ENCODE measurements at places on chromosomes 7 and 10.
A peak's percentile ranks its signal among the peaks of the same experiment; 100 is the strongest.

DNA sequence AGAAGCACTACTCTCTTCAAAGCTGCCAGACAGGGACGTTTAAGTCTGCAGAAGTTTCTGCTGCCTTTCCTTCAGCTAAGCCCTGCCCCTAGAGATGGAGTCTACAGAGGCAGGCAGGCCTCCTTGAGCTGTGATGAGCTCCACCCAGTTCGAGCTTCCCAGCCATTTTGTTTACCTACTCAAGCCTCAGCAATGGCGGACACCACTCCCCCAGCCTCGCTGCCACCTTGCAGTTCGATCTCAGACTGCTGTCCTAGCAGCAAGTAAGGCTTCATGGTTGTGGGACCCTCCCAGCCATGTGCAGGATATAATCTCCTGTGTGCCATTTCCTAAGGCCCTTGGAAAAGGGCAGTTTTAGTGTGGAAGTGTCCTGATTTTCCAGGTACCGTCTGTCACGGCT is 74.3 kb downstream of the TMEM26 start:
- DNase-seq = no peak

- no peak for DNase-seq
These were observed 779 bp upstream of the KIF5B start for GRCh38 chr10:32057036-32057372.

- DNase-seq = no peak
These were observed 427.1 kb downstream of the TNS3 start for GRCh38 chr7:47154791-47155190.

DNA sequence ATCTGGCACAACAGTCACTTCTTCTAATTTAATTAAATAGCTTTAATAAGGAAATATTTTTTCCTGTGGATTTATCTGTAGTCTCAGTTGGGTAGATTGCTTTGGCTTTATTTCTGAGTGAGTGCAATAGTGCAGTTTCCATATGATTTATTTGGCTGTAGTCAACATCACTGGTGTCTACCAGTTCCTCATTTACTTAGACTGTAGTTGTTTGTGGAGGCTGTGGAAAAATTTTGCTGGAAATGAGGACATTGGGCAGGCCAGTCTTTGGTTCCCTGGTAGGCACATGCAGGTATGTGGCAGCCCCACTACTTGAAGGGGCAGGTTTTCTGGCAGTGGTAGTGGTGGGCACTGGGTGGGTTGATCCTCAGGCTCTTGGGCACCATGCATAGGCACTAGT is 15.5 kb downstream of the TAS2R40 start:
- no peak for DNase-seq

- DNase-seq = no peak
These were observed 29.6 kb downstream of the C10orf71 start for GRCh38 chr10:49328401-49329145.

DNA sequence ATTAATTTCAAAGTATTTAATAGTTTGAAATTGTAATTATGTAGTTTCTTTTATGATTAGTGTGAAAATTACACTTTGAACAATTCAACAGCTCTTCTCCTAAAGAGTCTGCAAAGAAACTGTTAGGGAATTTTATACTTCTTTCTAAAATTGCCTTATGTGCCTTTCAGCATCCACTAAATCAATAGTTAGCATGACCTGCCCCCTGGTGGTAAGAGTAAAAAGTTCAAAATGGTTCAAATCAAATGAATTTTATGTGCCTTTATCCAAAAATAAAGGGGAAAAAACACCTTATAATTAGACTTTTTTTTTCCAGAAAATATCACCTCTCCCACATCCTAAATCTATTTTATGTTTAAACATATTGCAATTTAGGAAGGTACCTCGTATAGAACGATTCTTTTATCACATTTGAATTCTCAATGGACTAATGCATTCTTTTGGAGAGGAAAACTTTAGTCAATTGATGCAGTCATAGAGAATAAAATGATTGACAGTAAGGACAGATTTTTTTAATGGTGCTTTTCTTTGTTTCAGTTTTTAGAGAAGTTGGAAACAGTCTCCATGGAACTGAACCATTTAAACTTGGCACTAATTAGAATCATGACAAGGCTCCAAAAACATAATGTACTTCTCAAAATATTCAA is 163.7 kb downstream of the SEMA3D start:
- DNase-seq = peak; percentile 28

All from foreskin keratinocyte (primary cell).